ENCODE measurements at places on chromosomes 5 and 9.

DNA sequence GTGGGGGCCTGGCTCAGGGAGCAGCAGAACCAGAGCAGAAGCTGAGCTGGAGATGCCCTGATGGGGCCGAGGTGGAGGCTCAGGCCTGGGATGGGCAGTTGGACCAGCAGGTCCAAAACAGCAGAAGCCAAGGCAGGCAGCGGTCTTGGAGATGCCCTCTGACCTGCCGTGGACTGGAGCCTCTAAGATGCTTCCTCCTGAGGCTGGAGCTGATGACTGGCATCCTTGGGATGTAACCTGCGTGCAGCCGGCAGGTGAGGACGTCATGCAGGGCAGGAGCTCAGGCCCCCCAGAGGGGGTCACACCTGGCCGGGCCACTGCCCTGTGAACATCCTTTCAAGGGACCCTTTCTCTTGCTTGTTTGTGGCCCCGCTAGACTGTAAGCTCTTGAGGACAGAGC, 162.0 kb downstream of the RGS3 start:
- no peak for DNase-seq

GRCh38 chr5:72040513-72040912, 66.8 kb upstream of the MAP1B start:
- no peak for DNase-seq

DNA sequence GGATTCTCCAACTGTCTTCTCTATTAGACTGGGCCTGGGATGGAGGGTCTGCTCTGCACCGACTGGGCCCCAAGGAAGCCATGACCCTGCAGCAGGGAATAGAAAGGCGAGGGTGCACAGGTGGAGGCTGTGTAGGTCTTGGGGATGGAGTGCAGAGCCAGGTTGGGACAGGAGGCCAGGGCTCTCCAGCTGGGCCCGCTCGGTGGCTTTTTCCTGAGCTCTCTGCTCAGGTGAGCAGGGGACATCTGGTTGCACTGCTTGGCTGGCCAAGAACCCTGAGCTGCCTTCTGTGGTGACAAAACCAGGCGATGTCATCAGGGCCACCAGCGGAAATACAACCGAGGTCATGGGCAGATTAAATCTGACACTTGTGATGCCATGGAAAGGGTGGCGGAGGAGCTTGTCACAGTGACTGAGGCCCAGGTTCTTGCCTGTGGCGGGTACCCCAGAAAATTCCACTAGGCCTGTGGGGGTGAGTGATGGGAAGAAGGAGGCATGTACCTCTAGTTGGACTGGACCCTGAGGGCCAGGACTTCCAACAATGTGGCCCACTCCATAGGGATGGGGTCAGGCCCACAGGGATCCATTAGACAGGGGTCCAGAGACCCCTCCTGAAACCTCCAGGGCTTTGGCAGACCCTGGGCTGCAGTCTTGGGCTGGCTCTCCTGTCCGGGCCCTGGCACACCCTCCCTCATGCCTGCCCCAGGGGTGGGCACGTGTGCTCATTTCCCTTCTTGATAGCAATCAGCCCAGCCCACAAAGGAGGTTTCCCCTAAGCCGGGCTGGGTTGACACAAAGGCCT, 4.4 kb upstream of the IL3 start:
- DNase-seq, result no peak

- no peak for DNase-seq
These were observed 137.2 kb downstream of the MTX3 start for GRCh38 chr5:79853676-79854418.

DNA sequence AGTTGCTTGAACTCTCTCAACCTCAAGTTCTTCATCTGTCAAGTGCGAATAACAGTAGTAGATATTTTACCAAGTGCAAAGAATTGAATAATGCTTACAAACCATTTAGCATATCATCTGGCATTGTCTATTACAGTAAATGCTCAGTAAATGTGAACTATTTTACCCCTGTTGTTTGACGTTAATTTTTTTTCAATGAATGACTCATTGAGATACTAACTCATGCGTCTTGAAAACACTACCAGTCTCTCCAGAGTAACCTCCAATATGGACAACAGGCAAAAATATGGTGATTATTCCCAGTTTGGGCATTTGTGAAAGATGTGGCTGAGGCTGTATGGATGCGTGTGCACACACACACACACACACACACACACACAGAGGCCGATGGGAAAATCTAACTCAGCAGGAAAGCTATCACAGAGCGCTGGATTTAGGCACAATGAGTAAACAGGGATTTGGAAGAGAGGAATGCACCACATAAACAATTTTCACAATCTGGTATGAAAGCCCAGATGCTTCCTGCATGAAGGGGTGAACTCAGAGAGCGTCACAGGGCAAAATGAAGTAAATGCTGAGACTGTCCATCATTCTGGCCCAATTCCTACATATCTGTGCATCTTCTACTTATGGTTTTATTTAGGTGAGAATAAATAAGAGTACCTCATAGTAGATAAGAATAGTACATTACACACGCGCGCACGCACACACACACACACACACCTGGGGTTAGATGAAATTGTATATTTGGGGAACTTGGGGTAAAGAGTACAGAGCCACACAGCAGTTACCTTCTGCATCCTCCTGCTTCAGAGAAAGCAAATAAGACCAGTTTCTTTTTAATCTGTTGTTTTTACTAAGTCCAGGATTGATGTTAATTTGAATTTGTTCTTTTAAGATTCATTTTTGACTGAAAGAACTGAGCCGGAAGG, 128.7 kb downstream of the PALM2AKAP2 start:
- DNase-seq, result no peak

GRCh38 chr5:111321376-111321775, 97.2 kb downstream of the CAMK4 start:
- no peak for DNase-seq

- DNase-seq, result no peak
These were observed 93.0 kb downstream of the PHF2 start for GRCh38 chr9:93669116-93669957.

DNA sequence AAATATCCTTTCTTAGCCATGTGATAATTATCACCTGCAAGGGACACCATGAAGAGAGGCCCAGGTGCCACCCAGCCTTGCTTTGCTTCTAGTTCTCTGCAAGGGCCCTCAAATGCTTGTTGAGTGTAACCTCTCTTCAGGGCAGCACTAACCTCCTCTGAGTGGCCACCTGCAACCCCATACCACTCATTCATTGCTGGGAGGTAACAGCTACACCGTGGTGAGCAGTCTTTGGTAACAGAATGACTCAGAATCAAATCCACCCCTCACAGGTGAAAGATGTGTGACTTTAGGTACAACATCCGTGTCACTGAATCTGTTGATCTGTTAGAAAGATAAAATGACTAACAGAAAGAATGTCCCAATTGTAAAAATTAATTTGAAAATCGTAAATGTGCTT, 365.1 kb upstream of the TRPC7 start:
- no peak for DNase-seq

GRCh38 chr9:98364086-98364485, 108.6 kb upstream of the TBC1D2 start:
- no peak for DNase-seq

DNA sequence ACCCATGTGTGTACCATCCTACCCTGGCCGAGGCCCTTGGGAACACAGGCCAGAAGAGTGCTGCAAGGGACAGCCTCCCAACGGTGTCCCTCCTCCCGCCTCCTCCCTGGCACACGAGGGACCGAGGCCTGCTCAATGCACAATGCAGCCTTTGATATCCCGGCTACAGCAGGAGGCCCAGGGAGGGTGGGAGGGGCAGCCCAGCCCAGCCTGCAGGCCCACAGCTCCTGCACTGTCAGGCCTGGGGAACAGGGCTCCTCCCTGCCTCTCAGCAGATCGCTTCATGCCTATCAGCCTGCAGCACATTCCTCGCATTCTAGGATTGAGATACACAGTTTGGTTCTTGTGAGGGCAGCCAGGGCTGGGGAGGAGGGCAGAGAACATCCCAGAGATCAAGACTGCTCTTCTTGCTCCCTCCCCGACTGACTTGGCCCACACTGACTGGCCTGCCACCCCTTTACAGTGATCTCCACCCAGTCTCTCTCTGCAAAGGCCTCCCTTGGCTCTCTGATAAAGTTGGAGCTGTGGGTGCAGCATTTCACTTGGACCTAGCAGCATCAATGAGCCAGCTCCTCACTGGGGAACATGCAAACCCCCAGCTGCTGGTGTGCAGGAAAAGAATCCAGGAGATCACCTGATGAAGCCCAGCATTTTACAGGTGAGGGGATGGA, at the start of gene SH3TC2:
SH3TC2 (minus strand) TSS at position 46 of the 671 bp plus-strand sequence; CDS start at position 6, 40 bp downstream.
- DNase-seq, result no peak

DNA sequence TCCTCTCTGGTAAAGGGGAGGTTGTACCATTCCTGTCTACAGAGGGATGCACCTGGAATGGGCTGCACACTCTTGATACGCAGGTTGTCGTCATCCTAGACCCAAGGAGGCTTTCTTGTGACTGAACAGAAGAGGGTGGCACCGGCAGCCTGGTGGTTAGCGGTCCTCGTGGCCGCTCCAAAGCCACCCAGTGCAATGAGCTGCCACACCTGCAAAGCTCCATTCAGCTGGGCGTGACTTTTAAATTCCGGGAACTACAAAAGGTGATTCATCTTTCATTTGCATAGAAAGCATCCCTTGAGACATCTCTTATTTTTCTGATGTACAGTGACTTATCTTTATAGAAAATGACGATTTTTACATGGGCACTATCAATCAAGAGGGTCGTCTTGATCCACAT, 286.1 kb upstream of the IRX1 start:
- DNase-seq, result no peak

DNA sequence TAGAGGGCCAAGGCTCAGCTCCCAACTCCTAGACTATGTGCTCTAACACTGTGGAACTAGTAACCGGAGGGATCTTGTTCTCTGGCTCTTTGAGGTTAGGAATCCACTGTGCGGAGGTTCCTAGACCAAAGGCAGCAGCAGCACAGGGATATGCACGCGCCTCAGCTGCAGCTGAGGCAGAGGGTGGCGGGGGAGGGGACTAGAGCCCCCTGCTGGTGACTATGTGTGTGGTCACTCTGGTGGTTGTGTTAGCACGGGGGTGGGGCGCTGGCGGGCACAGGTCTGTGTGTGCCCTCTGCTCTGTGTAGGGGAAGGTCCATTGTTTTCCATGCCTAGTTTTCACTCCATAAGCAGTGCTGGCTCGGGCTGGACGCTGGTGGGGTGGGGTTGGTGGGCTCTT, 458.0 kb upstream of the IZUMO3 start:
- no peak for DNase-seq
